ENCODE measurements at places on chromosomes 7 and 10.

DNA sequence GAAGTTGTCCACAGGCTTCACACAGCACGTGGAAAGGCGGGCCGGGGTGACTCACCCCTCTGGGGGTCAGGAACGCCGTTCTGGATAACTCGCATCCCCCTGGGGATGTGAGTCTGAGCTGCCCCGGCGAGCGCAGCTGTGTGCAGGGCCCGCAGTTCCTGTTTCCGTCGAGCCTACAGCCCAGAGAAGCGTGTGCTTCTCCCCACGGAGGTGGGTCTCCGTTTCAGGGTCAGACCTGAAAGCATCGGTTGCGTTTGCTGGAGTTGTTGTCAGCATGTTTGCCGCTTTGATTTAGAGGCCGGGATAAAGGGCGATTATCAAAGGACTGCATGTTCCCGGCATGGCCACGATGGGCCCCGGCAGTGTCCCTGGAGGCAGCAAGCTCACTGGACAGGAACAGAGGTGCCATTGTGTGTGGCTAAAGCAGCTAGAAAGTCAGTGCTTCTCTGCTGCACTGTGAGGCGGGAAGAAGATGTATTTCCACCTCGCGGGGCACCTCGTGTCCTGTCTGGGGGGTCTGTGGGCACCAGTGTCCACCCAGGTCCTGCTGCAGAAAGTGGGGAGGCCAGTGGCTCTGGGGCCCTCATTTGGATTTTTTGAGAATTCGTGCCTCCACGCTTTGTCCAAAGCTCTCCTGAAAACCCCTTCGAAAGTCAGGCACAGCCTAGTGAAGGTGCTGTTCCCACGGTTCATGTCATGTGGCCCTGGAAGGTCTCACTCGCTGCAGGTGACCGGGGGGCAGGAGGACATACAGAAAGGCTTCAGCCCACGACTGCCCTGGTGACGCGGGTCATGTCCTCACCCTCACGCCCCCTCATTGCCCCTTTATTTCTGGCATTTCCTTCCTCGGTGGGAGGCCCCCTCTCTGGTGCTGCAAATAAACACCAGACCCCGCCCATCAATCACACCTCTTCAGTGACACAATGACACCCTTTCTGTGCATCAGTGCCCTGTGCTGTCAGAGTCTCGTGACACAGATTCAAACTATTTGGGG is 27.4 kb upstream of the GDI2 start:
- peak; percentile 54 for DNase-seq

- DNase-seq: no peak
Observed at GRCh38 chr10:132196178-132197113, 9.7 kb downstream of the DPYSL4 start.

DNA sequence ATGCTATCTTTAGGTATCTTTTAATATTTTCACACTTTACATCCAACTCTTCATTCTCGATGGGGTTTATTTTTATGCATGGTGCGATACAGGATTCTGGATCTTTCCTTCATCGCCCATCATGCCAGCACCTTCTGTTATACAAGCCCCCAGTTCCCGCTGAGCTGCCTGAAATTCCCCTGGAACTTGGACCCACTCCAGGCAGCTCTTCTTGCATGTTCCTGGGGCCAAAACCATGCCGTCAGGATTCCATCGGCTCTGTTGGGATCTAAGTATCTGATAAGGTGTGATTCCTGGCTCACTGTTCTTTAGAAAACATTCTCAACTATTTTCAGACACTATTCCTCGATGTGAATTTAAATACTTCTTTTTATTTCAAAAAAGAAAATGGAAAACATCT is 40.5 kb upstream of the PPP2R2D start:
- no peak for DNase-seq

DNA sequence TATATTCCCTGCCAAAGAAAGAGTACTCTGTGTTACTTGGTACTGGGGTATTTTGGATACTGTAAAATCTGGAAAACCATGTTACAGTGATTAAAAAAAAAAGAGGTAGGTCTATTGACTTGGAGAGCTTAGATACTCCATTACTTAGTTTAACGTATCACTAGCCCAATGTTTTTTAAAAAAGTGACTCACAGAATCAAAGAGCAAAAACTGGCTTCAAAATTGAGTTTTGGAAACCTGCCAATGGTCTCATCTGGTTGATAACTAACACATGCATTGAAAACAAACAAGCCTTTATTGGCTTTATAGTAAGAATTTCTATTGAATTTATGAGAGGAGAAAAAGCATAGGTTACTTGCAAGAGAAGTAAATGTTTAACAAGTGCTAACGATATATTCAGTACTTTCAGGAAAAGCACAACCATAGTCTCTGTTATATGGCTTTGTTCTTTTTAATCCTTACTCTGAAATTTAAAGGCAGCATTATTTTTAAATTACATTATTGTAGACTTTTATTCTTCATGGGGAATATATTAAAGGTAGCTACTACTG is 563.3 kb upstream of the SORCS1 start:
- DNase-seq: no peak
